HAP-1 (cell line): ENCODE measurements at places on chromosomes 1 and 21.

DNA sequence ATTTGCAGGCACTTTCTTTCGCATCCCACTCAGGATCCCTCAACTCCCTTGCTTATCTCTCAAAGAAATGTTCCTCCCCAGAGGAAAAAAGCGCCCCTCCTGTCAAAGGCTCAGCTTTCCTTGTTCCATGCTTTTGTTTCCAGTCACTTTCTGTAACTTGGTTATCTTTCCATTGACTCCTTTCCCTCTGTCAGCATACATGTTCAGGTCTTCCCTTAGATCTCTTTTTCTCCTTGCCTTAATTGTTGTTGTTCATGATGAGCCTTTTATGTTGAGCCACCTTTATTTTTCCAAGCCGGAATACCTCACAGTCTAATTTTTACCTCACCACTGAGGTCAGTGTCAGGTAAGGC, 46.5 kb upstream of the PODN start:
- DNase-seq: no peak

GRCh38 chr1:13687151-13687715, 12.8 kb upstream of the PRDM2 start:
- no peak for DNase-seq

GRCh38 chr1:150931773-150932172, 5.6 kb downstream of the SETDB1 start:
- no peak for DNase-seq

- peak; percentile 35 for DNase-seq
These were observed 576 bp downstream of the ZFP69 start for GRCh38 chr1:40477678-40478053.

- no peak for DNase-seq
These were observed 11.0 kb downstream of the ICMT start for GRCh38 chr1:6224718-6225117.

- no peak for DNase-seq
These were observed 14.2 kb upstream of the MYOM3 start for GRCh38 chr1:24126018-24126671.

DNA sequence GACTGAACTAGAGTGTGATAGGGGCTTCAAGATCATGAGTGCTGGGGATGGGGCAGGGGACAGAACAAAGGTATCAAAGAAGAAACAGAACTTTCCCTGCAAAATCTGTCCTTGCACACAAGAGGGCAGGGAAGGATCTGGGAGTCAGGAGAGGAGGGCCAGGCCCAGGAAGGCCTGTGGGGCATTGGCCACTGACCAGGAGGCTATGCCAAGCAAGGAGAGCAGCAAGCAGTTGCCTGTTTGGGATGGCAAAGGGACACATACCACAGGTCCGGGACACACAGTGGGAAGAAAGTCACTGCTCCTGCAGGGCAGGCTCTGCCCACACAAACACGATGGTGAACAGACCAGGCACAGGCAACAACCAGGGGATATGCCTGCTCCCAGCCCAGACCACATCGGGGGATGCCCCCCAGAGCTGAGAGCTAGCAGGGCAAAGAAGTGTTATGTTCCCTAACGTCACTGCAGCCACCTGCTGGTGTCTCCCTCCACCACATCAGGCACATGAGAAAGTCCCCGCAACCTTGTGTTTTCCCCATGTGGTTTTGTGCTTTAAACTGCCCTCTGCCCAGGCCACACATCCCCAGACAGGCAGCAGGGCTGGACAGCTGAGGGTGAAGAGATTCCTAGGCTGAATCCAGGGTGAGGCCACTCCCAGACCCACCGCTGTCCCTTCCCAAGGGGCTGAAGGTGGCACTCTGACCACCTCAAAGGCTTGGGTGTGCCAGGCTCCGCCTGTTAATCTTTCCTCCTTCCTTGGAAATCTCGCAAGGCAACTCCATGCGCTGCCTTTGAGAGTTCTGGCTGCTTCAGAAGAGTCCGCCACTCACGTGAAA, 53.6 kb downstream of the KIF21B start:
- no peak for DNase-seq

- DNase-seq: no peak
These were observed 733 bp downstream of the KDM5B start for GRCh38 chr1:202807451-202807925.

DNA sequence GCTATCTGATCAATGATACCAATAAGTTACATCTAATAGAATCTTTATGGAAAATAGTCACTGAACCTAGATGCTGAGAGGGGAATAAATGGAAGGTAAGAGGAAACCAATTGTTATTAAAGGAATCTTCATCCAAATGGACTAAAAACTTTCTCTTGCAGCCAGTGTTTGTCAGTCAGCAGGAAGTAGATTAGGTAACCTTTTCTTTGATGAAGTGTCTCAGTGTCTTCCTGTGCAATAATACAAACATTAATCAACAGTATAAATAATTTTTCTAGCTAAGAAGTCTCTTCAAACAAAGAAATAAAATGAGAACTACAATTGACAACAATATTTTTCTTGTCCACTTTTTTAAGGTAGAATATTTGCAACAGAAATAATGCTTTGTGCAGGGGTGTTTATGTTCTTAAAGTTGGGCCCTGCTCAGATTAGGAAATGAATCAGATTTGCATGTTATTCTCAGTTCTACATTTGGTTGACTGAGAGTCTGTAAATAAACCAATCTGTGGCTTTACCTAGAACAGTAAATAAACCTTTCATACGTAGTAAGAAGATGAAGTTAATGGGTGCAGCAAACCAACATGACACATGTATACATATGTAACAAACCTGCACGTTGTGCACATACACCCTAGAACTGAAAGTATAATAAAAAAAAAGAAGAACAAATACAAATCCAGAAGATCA, 391.4 kb downstream of the MRPL39 start:
- no peak for DNase-seq

DNA sequence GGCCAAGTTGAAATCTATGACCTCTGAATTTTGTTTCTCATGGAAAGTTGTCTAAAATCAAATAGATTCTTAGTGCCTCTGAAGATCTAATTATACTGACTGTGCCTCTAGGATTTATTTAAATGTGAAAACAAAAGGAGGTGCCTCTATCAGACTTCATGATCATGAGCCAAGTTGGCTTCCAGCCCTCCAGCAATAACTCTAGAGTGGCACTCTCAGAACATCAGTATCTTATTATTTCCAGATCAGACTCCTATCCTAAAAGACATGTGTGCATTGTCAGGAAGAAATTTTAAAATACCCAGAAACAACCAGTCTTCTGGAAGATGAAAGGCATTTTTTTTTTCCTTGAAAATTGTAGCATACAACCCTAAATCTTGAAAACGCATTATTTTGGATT, 368.0 kb downstream of the PDE4B start:
- no peak for DNase-seq

DNA sequence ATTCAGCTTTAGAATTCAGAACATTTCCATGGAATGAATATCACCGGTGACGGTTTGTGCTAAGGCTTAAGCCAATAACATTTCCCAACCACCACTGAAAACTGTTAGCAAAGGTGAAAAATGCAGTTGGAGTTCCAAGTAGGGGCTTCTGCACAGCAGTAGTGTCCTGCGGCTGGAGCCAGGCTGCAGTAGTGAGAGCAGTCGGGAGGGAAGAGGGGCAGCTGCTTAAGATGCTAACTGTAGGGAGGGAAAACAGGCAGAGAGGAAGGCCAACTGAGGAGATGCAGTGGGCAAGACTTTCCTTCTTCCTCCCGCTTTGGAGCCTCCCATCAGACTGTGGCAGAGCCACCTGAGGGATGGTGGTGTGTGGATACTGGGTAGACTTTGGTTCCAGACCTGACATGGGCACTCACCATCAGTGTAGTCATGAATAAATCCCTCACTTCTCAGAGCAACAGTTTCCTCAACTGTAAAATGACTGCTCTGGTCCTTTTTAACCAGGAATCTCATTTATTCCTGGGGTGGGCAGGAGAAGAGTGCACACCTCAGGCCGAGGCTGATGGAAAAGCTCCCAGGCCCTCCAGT, 3.2 kb downstream of the F3 start:
- no peak for DNase-seq

DNA sequence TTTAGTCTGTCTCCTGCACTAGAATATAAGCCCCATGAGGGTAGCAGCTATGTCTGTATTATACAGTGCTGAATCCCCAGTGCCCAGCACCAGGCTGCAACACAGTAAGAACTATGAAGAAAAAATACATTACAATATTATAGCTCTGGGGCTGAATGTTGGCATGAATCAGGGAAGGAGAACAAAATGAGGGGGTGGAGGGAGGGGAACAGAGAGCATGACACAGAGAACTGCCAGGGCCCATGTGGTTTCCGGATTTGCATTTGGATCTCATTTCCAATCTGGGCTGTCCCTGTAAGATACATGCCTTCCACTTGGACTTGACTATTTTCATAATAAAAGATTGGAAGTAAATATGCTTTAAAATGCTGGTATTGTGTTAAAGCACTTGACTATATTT, 35.8 kb downstream of the C1orf198 start:
- DNase-seq: no peak

- no peak for DNase-seq
These were observed 189.0 kb upstream of the ZRANB2 start for GRCh38 chr1:71269818-71270217.

GRCh38 chr1:35112668-35113067, 33.5 kb downstream of the ZMYM1 start:
- DNase-seq: no peak

GRCh38 chr1:215651867-215652266, 84.8 kb downstream of the KCTD3 start:
- no peak for DNase-seq

DNA sequence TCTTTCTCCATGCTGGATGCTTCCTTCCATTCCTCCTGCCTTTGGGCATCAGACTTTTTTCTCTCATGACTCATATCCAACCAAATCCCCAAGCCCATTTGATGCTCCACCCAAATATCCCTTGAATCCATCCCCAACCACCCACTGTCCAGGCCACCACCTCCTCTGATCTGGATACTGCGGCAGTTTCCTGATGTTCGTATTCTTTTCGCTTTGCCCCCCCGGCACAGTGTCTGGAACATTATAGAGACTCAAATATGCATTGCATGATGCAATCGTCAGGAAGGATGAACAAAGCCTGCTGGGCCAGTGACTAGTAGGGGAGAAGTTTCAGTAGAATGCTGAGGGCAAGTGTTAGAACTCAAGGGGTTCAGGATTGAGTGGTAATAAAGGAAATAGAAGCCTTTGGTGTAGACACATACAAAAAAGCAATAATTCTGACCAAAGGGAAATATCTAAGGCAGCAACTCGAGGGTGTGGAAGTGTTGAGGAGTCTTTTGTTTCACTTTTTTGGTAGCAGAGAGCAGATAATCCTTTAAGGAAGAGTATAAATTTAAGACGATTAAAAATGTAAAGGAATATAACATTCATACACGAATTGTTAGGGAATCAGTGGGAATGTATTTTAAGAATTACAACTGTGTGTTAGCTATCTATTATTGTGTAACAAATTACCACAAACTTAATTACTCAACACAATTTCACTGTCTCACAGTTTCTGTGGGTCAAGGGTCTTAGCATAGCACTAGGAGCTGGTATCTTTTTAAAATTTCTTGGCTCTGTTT, 7.5 kb downstream of the S100A11 start:
- no peak for DNase-seq

DNA sequence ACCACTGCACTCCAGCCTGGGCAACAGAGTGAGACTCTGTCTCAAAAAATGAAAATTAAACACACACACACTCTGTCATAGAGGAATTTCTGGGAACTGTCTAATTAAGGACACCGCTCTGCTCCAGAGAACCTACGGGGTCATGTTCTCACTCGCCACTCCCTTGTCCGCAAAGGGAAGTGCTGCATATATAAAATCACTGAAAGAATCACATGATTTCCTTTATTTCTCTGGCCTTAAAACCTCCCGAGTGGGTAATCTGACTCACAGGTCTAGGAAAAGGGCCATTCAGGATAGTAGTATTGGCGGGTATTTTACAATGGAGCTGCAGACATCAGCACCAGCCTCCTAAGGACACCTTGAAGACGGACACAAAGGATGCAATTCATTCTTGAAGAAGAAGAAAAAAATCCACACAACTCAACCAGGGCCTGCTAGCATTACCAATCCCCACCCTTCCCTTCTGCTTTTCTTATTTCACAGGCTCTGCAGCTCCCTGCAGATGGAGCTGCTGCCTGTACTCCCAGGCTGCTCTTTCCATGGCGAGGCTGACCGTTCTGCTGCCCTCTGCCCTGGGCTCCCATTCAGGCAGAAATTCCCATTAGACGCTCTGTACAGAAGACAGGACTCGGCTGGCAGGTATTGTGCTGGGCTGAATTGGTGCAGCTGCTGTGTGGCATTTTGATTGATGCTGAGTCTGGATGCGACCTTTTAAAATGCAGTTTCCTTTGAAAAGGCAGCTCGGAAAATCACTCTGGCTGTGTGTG, 53.3 kb upstream of the FAM89A start:
- DNase-seq: no peak

DNA sequence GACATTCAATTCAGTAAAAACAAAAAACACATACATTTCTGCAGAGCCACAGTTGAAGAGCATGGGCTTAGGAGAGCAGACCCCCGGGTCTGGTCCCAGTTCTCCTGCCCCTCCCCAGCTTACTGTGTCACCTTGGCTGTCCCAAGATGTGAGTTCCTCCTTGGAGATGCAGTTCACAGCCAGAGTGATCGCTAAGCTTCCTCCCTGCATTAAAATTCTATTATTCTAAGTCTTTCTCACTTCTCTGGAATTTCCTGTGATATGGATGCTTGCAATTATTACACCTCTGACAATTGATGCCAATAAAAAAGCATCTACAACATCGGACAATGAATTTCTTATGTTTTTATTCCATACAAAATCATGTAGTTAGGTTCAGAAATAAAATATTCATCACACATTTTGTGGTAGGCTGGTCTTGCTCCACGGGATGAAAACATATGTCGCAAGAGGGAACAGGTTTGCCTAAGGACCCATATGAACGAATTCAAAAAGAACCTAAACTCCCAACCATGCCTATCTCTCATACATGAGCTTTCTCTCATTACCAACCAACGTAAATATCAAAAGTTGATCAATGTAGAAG, 328.5 kb upstream of the RUNX1 start:
- DNase-seq: no peak

DNA sequence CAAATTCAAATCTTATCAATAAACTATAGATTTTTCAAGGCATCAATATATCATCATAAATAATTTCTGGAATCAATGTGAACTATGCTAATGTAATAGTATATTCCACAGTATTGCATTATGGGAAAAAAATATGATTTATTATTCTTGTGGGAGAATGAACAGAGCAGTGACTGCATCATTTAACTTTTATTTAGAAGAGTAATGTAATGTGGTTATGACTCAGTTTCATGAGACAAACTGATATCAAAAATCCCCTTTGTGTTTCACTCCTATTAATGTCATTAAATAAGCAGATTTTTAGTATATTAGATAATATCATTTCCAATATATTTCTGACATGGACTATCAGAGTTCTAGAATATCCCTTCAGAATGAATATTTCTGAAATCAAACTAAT, 187.6 kb downstream of the LRRC40 start:
- no peak for DNase-seq

DNA sequence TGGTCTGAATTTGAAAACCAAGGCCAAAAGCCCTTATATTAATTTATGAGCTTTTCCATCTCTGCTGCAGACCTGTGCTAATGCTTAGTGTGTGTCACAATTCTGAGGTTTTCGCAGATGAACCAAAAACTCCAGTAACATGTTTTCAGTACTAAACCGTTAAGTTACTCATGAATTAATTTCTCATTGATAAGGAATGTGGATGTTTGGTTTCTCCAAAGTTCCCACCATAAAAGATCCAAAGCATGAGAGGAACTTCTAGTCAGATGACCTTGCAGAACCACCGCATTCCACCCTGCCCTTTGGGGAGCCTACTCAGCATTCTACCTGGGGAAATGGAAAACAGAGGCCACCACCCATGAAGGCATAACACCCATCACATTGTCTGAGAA, 7.5 kb upstream of the LEPR start:
- no peak for DNase-seq
